Retina (tissue), 1 donor: ENCODE measurements at places on chromosomes 13 and 19.

- no peak for DNase-seq
Measured at GRCh38 chr13:50355797-50356196, 340.6 kb downstream of the KCNRG start.

GRCh38 chr19:7738023-7738422 is 6.1 kb upstream of the CLEC4G start:
- DNase-seq: no peak

DNA sequence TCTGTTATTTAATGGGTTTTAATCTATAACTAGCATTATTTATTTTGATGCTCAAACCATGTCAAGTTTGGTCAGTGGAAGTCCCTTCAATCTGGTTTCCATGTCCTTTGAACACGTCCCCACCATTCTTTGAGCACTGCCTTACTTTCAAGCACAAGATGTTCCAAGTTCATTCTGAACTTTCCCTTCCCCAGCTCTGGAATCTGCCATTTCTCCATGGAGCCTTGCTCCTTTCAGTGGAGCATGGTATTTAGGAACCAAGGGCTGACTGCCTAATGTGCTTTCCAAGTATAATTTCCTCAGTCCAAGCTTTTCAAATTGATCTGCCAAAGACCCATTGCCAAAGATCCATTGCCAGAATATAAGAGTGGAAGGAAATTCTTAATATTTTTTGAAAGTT is 1.1 kb upstream of the ZNF546 start:
- no peak for DNase-seq

DNA sequence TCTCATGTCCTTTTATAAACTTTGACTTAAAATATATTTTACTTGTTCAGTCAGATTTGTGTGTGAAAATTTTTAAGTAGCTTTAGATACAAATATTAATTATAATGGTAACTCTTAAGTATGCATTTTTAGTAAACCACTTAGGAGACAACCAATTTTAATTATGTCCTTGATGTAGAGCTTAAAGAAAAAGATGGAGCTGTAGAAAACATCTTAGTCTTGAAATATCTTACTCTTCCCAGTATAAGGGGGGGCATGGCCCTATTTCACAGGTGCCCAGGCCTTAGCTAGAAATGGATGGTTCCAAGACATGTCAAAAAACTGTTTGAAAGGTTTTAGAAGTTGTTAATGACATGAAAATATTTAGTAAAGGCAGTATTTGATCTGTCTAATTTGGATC is 43.4 kb upstream of the CEACAM21 start:
- no peak for DNase-seq

GRCh38 chr19:35693835-35694599 is 10.3 kb upstream of the ZBTB32 start:
- peak; percentile 83 for DNase-seq

GRCh38 chr13:110307767-110308655 is 927 bp downstream of the COL4A2 start:
- peak; percentile 87 for DNase-seq

DNA sequence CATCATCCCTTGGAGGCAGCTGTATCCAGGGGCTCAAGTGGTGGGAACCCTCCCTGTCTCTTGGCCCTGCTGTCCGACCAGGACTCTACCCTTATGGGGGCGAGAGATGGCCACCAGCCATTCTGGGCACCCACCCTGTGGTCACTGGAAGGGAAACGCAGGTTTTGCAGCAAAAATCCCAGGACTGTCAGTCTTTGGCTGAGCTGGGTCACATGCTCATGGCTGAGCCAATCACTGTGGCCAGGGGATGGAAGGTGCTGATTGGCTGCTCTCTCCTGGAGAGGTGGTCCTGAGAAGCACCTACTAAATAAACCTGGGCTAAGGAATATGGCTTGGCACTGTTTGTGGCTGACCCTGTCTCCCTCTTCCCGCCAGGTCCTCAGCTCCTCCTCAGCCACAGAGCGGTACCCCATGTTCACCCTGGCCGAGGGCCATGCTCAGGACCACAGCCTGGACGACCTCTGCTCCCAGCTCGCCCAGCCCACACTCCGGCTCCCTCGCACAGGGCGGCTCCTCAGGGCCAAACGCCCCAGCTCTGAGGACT is 8.9 kb downstream of the ATG4D start:
- no peak for DNase-seq

GRCh38 chr19:4567584-4568071 is 8.1 kb upstream of the SEMA6B start:
- DNase-seq: peak; percentile 65

GRCh38 chr13:47426126-47426849 is 529.4 kb upstream of the HTR2A start:
- no peak for DNase-seq

GRCh38 chr13:112187527-112188297 is 120.8 kb downstream of the SOX1 start:
- no peak for DNase-seq

- no peak for DNase-seq
Measured at GRCh38 chr19:9151367-9151766, 11.2 kb downstream of the ZNF317 start.

DNA sequence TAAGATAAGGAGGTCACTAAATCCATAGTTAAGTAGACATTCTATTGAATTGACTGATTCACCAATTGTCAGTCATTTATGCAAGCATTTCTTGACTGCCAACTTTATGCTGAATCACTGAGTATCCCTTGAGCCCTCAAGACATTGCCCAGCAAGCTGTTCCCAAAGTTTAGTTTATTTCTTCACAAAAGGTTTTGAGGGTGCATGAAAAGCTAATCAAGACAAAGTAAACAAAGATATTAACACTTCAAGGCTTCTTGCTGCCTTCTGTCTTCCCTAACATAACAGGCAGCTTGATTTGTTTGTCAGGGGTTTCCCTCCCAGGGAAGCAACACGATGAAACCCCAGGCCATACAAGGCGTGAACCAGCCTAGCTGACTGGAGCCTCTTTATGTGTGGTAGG is 374.4 kb downstream of the SPRY2 start:
- DNase-seq: no peak

DNA sequence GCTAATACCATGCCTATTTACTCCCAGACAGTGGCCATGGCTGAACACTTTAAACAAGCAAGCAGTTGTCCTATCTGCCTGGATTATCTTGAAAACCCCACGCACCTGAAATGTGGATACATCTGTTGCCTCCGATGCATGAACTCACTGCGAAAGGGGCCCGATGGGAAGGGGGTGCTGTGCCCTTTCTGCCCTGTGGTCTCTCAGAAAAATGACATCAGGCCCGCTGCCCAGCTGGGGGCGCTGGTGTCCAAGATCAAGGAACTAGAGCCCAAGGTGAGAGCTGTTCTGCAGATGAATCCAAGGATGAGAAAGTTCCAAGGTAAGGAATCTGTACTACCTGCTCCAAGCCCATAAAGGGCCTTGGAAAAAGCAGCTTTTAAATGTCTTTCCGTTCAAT is 8.6 kb downstream of the RFPL4AL1 start:
- no peak for DNase-seq

DNA sequence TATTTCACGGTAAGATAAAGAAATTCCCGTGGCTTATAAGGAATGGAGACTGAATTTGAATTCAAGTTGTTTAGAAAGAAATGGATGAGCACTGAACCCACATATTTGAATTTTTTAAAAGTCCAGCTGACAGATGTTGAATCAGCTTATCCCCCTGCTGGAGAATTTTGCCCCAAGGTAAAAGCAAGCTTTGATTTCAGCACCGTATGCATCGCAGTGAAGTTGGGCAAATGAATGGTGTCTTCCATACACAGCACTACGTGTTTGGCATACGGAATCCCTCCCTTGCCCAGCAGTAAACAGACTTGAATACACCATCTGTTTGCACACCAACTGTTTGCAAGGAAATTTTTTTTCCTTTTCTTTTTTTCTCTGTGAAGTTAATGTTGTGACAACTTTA is 77.5 kb upstream of the PEG3 start:
- no peak for DNase-seq

GRCh38 chr19:44548736-44549135 is 19.3 kb upstream of the CEACAM20 start:
- no peak for DNase-seq

DNA sequence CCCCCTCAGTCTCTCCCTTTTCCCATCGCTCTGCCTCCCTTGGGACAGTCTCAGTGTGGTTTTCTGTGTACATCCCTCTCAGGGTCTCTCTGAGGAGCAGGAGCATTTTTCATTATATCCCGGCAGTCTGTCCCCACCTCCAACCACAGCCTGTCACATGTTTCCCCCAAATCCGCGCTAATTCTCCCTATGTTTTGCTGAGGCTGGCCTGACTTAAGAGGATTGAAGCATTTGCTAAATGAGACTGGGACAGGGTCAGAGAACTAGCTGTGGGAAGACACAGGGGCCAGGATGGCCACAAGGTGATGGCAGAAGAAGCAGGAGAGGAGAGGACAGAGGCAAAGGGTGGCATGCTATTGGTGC is 5.5 kb downstream of the TPRX1 start:
- DNase-seq: no peak

- DNase-seq: peak; percentile 74
Measured at GRCh38 chr19:33758541-33759013, 38.1 kb upstream of the KCTD15 start.
